ENCODE measurements at places on chromosomes 6 and 20. TPM values are rescaled to one million over a fixed set of nuclear protein-coding genes. Genes with fewer than 3 reads are reported as not detected.
A peak's percentile ranks its signal among the peaks of the same experiment; 100 is the strongest.

DNA sequence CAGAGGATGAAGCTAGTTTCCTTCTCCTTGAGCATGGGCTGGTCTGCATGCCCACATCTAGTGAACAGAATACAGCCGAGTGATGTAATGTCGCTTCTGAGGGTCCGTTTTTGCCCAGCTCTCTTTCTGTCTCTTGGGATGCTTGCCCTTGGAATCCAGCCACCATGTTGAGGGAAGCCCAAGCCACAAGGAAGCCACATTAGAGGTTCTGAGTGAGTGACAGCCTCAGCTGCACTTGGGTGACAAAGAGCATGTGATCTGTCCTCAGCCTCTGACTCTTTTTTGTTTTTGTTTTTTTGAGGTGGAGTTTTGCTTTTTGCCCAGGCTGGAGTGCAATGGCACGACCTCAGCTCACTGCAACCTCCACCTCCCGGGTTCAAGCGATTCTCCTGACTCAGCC lies 100.6 kb upstream of the SALL4 start:
- no peak for DNase-seq
- no peak overlapping the region for H3K4me3 ChIP-seq
- H3K4me1 ChIP-seq: no peaks in the 10 kb centered on the region
- no peaks in the 10 kb centered on the region for H3K36me3 ChIP-seq
- H3K27me3 ChIP-seq: no peaks in the 10 kb centered on the region

- H3K4me1 ChIP-seq: peaks cover 44% of the 10 kb centered on the region
- peak; percentile 62 for DNase-seq
Measured at GRCh38 chr20:50663095-50663821, 28.1 kb downstream of the RIPOR3 start.

GRCh38 chr6:82178077-82178758 lies 69.3 kb downstream of the IBTK start:
- H3K36me3 ChIP-seq: no peaks in the 10 kb centered on the region
- H3K4me3 ChIP-seq: no peak overlapping the region
- H3K27ac ChIP-seq: no peak overlapping the region
- no peaks in the 10 kb centered on the region for H3K4me1 ChIP-seq

DNA sequence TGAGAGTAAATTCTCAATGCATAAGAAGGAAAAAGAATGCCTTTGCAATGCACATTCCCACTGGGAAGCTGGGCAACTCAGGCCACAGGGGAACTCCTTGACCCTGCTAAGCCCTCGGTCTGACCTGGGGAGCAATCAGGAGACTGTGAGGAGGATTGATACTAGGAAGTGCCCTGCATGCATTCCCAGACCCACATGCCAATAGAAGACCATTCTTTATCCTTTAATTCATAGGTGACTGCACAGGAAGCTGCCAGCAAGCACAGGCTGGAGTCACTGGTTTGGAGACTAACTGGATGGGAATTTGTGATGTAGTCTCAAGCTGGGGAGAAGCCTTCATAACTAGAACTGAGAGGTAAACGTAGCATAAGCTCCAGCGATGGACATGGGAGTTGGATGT lies 1012.7 kb downstream of the EYS start:
- no peak overlapping the region for H3K4me3 ChIP-seq
- no peaks in the 10 kb centered on the region for H3K4me1 ChIP-seq
- no peak for DNase-seq

GRCh38 chr6:96766769-96767168 lies 70.5 kb downstream of the GPR63 start:
- no peak overlapping the region for H3K4me3 ChIP-seq
- H3K4me1 ChIP-seq: no peaks in the 10 kb centered on the region
- H3K27me3 ChIP-seq: no peaks in the 10 kb centered on the region
- no peak overlapping the region for H3K27ac ChIP-seq
- DNase-seq: no peak

CLIC5 gene
- 17.1 TPM for polyA plus RNA-seq

PI16 gene
- 79.3 TPM for polyA plus RNA-seq

WASF1 gene
- polyA plus RNA-seq: 158 TPM

RNGTT gene
- polyA plus RNA-seq: 19.4 TPM

STX11 gene
- polyA plus RNA-seq: 4.6 TPM
